ACHN (cell line): ENCODE measurements at places on chromosomes 6 and 20.

DNA sequence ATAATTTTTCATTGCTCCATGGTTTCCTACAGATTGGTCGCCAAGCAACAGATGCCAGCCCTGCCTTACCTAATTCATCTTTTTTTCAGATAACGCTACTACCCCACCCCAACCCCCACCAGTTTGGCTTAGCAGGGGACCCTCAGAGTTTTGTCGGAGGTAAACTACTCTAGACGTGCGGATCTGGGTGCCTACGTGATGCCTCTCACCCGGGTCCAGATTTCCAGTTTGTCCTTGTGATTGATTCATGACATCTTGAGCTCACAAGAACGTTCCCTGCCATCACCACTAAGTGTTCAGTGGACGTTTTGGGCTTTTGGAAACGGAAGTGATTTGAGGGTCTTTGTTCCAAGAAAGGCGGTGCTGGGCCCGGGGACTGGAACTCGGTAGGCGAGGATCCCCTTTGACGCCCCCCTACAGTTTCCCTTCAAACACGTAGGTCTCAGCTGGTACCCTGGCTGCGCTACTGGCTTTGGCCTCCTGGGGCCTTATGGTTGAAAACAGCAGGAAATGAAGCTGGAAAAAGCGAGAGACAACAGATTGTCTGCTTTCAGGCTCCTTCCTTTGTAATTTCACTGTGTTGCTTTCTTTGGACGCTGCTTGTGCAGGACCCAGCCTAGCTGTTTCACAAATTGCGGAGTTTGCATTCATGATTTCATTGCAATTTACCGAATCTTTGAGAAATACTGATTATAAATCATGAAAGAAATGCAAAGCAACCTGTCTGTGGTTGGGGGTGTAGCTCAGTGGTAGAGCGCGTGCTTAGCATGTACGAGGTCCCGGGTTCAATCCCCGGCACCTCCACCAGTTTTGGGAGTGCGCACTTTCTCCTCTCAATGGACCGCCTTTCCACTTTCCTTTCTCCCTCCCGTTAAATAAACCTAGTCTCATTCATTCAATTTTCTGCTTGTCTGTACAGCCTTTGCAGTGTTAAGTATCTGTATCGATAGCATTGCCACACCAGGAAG lies 81.0 kb downstream of the GPX5 start:
- DNase-seq, result peak; percentile 82

- no peak for DNase-seq
Observed at GRCh38 chr6:135667691-135668455, 170.3 kb upstream of the AHI1 start.

GRCh38 chr6:73388433-73388799 lies 6.2 kb upstream of the DDX43 start:
- no peak for DNase-seq

- no peak for DNase-seq
Observed at GRCh38 chr20:59131551-59132285, 31.9 kb upstream of the ZNF831 start.

DNA sequence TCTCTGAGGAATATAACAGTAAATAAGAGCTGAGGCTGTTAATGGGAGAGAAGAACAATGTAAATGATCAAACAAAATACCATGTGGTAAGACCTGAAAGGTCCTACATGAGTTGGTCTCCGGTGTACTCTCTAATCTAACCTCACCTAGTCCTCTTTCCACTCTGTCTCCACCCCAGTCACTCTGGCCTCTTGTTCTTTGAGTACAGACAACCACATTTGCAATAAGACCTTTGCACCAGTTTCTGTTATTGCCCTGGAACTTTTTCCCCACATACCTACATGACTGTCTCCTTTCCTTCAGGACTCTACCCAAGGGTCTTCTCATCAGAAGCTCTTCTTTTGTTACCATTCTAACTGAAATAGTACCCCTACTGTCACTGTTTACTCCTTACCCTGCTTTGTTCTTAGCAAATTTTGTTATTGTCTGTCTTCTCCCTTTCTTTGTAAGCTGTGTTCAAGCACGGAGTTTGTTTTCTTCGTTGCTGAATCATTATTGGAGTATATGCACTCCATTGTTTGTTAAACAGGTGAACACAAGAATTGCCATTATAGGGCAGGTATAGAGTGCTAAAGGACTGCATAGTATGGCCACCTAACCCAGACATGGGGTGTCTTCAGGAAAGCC lies 37.3 kb downstream of the MAPK14 start:
- DNase-seq, result no peak

DNA sequence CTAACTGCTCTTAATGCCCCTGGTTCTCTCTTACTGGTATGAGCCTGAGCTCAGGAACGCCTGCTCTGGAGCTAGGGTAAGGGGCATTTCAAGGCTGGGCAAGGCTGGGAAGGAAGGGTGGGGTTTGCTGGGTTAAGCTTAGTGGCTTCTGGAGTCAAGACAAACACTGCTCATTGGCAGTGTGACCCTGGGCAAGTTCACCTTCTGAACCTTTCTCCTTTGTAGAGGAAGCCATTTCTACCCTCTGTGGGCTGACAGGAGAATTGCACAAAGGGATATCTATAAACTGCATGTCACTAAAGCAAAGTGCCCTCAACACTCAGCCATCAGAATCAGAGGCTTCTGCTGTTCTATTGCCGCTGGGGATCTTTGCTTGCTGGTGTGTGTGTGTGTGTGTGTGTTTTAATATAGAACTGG lies 20.3 kb upstream of the LRRN4 start:
- DNase-seq, result peak; percentile 23

DNA sequence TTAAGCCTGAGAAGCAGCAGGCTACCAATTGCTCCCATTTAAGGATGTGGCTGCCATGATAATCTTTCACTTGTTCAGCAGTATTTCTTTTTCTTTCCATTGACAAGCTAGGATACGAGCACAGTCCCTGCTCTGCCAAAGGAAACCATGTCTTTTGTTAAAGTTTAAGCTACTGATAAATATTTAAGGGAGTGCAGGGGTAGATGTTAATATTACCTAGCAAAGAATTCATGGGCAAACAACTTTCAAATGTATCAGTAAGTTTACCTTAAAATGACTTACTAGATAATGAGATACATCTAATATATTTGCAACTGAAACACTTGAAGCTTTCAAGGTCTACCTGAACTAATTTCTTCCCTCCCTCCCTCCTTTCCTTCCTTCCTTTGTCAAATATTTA lies 77.3 kb downstream of the OPN5 start:
- no peak for DNase-seq

DNA sequence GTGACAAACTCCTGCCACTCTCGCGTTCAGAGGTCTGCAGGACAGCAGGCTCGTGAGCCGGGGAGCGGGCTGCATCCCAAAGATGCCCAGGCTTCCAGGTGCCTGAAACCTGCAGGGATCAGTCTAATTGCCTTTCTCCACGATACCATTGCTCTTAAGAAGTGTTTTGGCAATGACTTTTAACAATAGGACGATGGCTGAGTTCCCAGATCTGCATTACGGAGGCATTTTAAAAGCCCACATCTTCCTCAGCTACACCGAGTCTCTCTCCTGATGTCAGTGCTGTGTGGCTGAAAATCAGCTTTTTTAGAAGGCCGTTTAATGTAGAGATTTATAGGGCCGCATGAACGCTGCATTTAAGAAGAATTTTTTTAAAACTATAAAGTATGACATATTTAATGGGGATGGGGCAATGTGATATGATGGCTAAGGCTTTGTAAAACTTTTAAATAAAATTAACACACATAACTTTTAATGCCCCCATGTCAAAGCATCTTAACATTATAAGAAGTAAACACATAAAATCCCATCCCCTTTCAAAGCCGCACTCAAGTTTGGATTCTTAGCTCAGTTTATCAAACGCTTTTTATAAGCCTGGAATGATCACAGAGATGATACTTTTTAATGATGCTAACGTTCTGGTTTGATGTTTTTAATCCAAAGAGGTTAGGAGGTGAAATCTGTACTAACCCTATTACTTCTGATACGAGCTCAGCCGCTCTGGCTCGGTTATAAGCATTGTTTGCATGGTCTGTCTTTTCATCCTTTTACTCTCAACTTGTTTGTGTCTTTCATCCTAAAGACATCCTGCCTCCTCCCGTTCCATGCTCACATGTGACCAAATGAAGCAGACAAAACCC lies 386.0 kb downstream of the SMOC2 start:
- DNase-seq, result no peak

DNA sequence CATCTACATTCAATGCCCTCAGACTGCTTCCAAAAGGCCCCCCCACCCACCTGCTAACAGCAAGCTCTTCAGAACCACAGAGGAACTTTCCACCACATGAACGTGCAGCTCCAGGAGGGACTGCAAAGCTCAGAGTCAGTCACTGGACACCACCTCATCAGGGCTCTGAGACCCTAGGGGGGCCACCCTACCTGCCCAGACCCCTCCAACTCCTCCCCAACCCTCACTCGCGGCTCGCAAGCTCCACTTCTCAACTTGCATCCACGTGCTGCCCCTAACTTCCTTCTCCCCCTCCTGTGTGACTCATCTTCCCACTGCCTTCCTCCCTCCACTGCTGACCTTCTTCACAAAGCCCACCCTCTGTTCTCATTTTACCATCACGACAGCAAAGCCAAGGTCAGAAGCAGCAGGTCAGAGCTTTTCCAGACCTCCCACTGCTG lies 6.5 kb downstream of the MBOAT1 start:
- no peak for DNase-seq

GRCh38 chr6:144769142-144769541 lies 484.0 kb downstream of the UTRN start:
- no peak for DNase-seq

DNA sequence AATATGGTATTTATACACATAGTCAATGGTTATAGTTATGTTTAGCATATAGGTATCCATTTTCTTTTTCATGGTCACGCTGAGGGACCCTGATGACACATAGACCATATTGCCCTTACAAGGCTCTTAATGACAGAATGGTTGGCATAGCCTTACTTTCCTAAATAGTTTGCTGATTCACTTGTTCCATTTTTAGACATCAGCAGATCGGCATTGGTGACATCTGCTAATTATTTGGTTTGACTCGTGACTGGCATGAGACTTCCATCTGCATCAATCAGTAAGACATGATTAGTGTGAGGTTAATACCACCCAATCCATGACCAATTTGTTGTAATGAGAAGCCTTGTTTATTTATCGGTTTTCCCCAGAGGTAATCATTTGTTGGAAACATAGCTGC lies 309.7 kb downstream of the ALDH8A1 start:
- no peak for DNase-seq

DNA sequence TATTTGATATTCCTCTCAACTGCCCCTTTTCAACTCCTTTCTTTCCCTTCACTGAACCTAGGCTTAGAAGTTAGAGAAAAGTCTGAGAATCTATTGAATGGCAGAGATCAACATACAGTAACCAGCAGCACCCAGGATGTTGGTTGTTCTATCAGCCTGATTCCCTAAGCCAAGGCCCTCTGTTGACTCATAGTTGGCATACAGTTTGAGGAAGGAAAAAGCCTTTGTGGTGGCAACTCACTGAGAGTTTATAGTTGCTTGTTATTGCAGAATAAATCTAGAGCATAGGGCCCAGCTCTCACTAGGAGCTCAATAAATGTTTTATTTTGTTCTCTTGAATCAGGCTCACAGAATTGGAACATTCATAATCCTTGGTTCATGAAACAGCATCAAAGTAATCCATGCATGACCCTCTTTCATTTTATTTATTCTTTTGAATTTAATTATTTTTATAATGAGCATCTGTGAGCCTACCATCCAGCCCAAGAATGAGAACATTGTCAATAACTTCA lies 119.1 kb upstream of the ADGRF1 start:
- DNase-seq, result peak; percentile 67

GRCh38 chr6:109958626-109959025 lies 19.5 kb upstream of the GPR6 start:
- no peak for DNase-seq

DNA sequence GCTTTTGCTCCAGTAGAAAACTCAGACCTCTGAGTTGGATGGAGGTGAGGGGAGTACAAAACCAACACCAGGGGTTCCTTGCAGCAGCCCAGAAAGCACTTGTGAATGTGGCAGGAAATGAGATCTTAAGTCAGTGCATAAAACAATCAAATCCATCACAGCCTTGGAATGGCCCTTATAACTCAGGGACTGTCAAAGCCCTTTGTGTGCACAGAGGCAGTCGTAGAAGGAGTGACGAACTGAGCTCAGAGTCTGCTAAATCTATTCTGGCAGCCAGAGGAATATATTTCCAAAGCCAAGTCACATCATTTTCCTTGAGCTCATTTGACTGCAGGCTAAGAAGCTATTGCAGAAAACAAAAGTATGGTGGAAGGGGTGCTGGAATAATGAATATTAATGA lies 676.6 kb downstream of the DHX35 start:
- DNase-seq, result no peak

DNA sequence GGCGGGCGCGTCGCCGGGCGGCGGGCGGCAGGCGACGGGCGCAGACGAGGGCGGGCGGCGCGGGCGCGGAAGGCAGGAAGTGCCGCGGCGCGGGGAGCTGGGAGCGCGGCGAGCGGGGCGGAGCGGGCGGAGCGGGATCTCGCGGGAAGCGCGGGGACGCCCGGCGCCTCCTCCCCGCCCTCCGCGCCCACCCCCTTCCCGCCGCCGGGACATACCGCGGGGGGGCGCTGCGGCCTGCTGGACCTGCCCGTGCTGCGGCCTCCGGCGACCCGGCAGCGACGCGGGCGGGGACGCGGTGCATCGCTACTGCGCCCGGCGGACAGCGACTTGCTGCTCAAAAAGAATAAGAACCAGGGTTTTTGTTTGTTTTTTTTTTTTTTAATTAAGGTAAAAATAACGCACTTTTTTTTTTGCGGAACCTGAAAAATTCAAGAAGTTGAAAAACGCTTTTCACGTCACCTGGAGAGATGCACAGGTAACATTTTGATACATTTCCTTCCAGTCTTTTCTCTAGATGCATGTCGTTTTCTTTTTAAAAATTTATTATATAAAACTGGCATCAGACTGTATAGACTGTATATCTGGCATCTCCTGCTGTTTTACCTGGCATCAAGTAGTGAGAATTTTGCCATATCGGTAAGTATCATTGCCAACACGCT lies at the start of gene CENPB:
Gene CENPB (minus strand): TSS at position 76 of the 659 bp plus-strand sequence. CDS start 257 bp downstream, outside the sequence.
- DNase-seq, result peak; percentile 82

- no peak for DNase-seq
Observed at GRCh38 chr20:37114012-37114411, 18.2 kb upstream of the RBL1 start.

GRCh38 chr20:8425016-8425415 lies 292.9 kb downstream of the PLCB1 start:
- no peak for DNase-seq

DNA sequence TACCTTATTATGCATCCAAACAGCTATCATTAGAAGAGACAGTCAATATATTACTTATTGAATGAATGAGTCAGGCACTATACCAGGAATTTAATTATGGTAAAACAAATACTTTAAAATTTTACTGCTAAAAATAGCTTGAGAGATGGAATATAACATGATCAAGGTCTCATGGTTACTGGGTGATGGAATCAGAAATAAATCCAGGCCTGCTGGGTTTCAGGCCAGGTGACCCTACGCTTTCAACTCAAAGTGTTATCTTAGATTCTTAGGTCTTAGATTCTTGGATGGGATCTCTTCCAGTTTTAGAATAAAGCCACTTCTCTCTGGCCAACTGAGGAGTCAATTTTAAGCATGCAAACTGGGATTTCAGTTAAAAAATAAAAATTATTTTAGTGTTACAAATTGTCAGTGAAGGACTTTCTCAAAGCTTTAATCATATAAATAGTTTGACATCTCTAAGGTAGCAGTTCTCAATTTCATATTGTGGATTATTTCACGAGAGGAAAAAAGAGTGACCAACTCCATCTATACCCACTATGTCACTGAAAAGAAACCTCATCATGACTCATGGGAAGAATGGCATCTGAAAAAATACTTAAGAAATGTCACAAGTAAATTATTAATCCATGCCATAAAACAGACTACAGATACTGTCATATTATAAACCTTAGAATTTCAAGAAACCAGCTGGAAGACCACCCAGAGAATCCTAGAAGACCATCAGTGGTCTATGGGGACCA lies 283.4 kb upstream of the RUNX2 start:
- no peak for DNase-seq
